ENCODE measurements at places on chromosomes 7 and 10.

- DNase-seq, result no peak
These were observed 16.1 kb downstream of the PRF1 start for GRCh38 chr10:70586348-70586930.

DNA sequence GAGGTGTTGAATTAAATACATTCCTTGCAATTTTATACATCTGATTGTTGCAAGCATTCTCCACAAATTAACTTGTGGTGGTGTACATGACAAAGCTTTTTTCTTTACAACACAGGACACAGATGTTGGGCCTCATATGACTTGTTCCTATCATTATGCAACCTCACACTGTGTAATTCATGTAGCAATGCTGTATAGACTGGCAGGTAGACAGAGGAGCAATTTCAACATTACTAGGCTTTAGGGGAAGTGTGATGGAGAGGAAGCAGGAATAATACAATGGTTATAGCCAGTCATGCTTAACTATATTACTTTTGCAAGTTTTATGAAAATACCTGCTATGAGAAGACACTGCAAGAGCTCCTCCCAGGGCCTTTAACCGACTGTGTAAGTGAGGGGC is 832.1 kb downstream of the CNTNAP2 start:
- DNase-seq, result no peak

GRCh38 chr7:37065779-37066271 is 341.5 kb upstream of the AOAH start:
- no peak for DNase-seq

DNA sequence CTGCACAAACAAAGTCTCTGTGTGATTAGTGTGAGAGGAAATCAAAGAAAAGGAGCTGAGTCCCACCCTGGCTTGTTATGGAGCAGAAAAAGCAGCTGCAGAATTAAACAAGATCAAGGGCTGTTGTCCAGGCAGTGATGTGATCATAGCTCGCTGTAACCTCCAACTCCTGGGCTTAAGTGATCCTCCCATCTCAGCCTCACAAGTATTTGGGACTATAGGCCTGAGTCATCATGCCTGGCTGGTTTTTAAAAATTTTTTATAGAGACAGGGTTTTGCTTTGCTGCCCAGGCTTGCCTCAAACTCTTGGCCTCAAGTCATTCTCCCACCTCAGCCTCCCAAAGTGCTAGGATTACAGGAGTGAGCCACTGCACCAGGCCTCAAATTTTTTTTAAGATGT is 88.9 kb downstream of the IPMK start:
- no peak for DNase-seq

DNA sequence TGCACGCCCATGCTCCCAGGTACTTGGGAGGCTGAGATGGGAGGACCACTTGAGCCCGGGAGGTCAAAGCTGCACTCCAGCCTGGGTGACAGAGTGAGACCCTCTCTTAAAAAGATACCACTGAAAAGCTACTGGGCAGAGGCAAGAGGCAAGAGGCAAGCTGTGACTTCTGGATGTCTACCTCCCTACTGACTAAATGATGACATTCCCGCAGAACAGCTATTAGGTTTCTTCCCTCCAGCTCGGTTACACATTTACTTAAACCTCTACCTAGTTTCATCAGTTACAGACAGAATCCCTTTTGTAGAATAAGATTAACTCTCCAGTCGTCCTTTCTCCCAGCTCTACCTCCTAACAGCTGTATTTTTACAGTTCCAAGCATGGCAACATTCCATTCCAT is 21.2 kb downstream of the RHEB start:
- DNase-seq, result no peak

DNA sequence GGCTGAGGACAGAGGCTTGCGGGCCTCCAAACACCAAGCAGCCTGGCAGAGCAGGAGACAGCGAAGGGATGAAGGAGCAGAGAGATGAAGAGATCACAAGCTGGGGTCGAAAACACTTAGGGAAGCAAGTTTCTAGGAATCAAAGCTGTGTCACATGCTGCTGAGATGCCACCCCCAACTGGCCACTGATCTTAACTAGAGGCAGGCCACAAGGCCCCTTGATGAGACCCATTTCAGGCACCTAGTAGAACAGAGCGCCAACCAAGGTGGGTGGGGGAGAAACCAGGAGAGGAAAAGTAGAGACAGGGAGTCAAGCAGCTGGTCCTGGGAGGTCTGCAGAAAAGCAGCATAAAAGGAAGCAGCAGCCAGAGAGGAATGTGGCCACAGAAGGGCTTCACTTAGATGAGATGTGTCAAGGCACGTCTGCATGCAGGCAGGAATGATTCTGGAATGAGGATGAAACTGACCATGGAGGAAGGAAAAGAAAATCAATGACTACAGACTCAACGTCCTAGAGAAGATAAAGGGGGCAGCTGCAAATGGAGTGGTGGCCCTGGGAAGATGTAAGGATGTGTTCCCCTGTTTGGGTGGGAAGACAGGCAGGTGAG is 85.0 kb upstream of the DDC start:
- DNase-seq, result no peak

DNA sequence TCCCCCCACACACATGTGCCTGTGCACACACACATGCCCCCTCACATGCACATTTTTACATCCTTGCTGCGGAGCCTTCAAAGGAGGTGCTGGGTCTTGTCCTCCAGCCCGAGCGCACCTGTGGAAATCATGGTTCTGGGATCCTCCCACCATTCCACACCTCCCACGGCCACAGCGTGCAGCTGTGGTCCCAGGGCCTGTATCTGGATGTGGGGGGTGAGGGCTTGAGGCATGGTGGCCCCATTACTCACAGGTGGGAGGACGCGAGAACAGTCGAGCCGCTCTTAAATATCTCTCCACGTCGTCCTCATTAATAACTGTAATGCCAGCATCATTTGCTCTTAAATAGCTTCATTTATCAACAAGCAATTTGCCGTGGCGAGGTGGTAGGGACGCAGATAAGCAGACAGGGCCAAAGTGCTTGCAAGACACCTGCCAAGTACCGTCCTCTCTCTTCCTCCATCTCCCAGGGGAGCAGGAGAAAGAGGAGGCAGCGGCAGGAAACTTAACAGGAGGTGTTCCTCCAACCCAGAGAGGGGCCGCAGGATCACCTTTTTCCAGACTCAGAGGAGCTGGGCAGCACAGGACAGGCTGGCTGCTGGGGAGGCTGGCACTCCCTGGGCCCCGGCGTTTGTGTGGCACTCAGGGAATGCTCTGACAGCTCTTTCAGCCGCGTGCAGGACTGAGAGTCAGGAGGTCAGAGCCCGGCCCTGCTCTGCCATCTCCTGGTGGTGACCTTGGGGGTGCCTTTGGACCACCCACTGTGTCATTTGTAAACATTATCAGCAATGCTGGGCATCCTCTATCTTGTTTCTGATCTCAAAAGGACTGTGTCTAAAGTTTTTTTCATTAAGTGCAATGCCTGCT is 87.4 kb downstream of the CDH23 start:
- DNase-seq, result no peak

DNA sequence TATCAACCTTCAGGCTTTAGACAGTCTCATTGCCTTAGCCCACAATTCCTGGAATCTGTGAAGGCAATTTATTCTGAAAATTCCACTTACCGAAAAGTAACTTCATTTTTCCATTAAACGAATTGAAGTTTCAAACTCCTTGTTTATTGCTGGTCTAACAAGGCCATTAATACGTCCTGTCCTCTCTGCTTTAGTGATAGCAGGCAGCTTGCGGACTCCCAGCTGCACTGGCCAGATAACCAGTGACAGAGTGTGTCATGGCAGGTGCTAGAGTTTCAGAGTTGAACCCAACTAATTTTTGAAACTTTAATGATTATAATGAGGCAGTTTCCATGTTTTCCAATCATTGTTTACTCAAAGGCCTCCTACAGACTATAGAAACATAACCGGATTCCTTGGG is 31.1 kb downstream of the LOXL4 start:
- no peak for DNase-seq

GRCh38 chr10:116038259-116038658 is 234.7 kb downstream of the GFRA1 start:
- DNase-seq, result no peak

DNA sequence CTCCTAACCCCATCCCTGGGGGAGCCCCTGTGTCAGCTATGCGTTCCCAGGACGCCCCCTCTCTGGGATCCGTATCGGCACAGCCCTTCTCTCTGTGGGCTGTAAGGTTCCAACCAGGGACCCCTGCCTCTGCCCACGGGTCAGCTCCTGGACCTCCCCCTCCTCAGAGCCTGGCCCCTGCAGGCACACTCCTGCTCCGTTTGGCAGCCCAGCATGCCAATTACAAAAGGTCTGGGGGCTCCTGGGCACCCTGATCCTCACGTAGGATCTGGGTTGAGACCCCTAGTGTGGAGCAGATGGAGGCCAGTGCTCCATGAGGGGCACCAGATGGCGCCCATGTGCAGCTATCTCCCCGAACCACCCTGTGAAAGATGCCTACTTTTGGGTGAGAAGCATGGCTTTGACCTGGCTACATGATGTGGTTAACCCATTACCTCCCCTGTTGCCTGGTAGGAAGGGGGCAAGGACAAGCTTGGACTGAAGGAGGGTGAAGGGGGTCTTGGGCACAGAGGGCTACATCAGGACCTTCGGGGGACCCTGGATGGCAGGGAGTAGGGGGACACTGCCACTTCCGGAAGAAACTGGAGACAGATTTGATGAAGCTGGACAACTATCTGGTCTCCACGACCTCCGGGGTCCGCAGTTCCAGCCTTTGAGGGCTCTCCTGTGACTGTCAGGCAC is 9.0 kb downstream of the TACR2 start:
- DNase-seq, result no peak

DNA sequence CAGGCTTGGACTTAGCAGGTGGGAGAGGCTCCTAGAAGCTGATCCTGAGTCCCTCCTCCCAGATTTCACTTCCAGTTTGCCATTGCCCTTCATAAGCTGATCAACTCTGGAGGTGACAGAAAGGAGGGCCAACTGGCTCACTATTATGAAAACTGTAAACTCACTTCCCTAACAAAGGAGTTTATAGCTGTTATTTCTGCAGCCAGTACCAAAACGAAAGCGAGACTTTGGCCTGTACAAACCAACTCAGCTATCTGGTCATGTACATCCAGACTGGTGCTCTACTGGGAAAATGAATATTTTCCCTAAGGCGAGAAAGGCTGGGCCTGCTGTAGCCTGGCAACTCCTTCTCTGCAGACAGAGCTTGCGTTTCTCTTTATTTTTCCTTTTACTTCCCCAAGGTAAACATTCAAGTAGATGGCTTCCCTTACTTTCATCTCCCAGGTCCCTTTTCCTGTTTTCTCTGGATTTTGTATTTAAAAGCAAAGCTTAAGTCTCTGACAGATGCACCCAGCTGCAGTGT is 54.7 kb downstream of the GALNT17 start:
- no peak for DNase-seq

GRCh38 chr7:64463636-64464375 is 99.1 kb downstream of the ZNF680 start:
- no peak for DNase-seq

DNA sequence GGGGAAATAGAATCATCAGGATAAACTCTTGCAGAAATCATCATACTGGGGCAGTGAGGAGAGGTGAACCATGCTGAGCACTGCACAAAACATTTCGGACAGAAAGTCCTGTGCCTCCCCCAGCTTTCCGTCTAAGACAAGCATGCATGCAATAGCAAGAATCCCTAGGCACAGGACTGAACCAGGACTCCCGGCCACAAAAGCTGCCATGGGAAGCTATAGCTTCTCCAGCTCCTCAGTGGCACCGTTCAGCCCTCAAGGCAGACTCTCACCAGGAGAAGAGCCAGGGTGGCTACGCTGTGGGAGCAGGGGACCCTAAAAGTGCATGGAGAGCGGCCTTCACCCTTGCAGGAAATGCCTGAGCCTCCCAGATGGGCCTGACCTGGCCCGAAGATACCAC is 70.8 kb downstream of the ASB13 start:
- no peak for DNase-seq

DNA sequence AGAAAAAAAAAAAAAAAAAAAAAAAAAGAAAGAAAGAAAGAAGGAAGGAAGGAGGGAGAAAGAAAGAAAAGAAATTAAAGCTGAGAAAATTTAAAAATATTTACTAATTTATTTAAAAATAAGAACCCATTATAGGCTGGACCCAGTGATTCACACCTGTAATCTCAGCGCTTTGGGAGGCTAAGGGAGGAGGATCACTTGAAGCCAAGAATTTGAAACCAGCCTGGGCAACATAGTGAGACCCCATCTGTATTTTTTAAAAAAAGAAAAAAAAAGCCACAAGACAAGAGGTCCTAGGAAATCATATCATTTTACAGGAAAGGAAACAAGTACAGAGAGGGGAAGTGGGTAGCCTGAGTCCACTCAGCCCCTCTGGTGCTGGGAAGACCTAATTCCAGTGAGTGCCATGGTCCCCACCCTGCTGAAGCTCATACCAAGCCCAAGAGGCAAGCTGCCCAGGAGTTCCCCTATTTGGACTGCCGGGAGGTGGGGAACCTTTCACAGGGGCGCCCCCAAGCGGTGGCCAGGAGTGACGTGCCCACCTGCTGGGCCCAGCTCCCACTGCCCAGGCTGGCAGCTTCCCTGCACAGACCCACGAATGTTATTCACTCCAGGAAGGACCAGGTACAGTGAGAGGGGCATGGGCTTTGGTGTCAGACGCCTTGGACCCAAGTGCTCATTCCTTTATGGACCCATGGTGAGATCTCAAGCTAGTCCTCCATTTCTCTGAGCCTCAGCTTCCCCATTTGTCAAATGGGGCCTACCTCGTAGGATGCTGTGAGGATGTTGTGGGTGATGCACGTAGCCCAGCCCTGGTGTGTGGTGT is 133.6 kb downstream of the ZMIZ1 start:
- no peak for DNase-seq

DNA sequence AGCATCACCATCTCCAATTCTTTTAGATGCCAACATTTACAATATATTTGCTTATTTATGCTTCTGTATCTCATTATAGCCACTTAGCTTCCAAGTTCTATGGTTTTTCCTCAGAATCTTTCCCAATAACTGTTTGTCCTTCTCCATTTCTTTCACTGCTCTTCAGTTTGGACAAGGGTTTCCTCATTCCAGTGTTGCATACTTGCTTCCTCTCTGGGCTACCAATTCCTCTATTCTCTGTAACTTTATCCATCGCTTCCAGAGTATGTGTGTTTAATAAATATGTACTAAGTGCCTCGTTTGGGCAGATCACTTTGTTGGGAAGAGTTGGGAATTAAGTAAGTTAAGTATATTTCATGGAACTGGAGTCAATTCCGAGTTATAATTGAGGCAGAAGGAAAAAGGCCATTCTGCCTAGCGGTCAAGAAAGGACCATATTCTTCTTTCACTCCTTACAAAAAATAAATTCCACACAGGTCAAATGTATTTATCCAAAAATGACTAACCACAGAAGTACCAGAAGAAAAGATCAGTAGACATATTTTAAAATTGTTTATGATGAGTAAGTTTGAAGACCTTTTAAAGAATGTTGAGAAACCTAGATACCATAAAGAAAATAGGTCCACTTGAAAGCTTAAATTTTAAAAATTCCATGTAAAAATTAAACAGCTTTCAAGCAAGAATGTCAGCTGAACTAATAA is 10.8 kb downstream of the STAMBPL1 start:
- no peak for DNase-seq

Measured in stimulated activated CD8-positive, alpha-beta memory T cell treated with anti-CD3 and anti-CD28 coated beads, Interleukin-4, amount 100 ng/mL, for 4 hours (primary cell).